ENCODE measurements at places on chromosomes 4 and X.

GRCh38 chr4:131613086-131613823 lies 1535.8 kb upstream of the PCDH10 start:
- DNase-seq, result no peak

GRCh38 chr4:183797445-183798300 lies 107.4 kb upstream of the STOX2 start:
- DNase-seq, result no peak

DNA sequence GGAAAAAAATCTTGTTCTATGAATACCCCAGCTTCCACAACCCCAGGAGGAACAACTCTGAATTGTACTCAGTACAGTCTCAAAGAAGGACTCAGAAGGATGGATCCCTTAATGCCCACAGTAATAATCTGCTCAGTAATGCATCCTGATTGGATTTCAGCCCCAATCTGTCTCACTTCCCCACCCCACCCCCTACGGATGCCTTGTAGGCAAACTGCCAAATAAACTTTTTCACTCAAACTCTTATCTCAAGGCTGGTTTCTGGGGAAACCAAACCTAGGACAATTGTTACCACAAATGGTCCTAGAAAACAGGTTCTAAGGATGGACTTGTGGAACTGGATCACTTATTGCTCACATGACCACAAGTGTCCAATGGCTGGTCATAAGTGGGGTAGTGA lies 1021.8 kb upstream of the INTU start:
- DNase-seq, result no peak

GRCh38 chr4:48109413-48110263 lies 24.4 kb downstream of the TXK start:
- DNase-seq, result no peak

DNA sequence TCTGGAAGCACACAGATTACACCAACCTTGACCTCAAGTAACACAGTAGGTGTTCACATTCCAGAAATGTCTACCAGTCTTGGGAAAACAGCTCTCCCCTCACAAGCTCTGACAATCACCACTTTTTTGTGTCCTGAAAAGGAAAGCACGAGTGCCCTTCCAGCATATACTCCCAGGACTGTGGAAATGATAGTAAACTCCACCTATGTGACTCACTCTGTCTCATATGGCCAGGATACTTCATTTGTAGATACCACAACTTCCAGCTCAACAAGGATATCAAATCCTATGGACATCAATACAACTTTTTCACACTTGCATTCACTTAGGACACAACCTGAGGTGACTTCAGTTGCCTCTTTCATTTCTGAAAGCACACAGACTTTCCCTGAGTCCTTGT lies 46.9 kb downstream of the ADGRG4 start:
- no peak for DNase-seq

Measured in retinal pigment epithelial cell (primary cell).